Renal cortical epithelial cell (primary cell): ENCODE measurements at places on chromosomes 12 and 14.

DNA sequence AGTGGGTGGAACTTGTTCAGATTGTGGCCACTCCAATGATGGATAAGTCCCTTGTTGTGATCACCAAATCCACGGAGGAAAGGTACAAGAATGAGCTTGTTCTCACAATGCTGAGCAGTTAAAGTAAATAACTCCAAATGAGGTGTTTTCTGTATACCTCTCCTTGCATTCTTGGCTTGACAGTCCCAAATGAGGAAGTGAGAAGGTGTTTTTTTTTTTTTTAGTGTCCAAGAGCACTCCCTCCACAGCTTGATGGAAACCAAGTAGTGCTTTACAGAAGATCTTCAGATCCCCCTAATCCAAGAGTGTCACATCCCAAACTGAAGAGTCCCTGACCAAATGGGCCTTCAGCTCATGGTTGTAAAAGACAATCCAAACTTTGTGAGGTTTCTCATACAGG lies 153.6 kb downstream of the ATP23 start:
- DNase-seq, result no peak

GRCh38 chr12:130154276-130155070 lies 7.8 kb upstream of the FZD10 start:
- DNase-seq, result no peak

DNA sequence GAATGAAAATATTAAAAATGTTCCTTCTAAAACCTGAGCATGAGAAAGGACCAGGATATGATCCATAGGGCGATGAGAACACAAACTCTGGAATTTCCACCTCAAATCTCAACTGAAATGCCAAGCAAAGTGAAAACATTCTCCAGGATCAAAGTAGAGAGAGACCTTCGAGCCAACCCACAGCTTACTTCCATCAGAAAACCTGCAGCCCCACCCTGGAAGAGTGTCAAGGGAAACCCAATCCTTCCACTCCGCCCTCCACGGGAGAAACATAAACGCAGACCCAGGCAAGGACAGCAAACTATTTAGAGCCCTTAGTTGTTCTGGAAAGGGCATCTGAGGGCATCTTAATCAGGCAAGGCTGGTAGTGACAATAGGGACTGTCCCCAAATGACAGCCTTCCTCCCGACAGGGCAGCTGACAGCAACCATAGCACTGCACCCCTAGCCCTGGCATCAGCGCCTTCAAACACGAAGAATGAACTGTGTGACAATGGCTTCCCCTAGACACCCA lies 21.8 kb downstream of the SLC15A4 start:
- DNase-seq, result no peak

DNA sequence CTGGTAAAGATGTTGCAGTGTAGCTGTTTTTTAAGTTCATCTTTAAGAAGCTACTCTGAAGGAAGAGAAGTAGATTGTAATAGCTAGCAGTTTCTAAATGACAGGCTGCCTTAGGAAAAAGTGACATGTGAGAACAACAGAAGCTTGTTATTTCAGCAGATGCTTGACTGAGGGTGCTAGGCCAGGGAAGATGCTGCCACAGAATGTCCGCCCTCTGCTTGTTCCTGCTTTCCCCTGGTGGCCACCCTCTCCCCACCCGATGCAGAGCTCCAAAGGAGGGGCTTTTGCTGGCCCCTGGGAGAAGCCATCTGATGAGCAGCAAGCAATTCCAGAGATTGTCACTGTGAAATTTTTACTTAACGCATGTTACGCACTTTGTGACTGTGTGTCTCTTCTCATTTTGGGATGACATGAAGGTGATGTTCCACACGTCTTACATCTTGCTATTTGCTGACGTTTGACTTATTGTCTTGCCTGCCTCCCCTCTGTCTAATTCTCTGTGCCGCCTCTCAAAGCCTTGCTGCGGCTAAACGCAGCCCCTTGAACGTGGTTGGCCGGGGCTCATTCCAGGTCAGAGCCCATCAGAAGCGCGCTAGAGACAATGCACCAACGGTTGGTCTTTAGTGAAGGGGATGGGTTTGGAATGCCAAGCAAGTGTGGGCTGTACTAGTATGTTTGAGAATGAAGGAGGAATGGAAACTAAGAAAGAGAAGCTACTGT lies 44.8 kb downstream of the WDR20 start:
- no peak for DNase-seq

- no peak for DNase-seq
Observed at GRCh38 chr14:99272632-99272898, 568 bp upstream of the BCL11B start.

DNA sequence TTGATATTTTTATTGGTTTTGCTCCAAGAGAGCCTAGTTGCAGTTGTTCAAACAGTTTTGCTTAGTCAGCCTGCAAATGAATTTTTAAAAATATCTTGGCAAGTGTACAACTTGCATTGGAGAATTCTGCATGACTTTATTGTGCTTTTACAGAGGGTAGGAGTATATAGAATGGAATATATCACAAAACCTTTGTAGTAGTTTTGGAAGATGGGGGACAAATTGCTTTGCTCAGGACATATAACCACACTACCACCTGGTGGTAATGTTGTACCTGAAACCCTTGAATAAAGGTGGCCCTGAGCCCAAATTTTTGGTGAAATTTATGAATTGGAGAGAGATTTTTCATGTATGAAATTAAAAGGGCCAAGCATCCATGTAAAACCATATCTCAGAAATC lies 645.2 kb downstream of the MED13L start:
- DNase-seq, result no peak

DNA sequence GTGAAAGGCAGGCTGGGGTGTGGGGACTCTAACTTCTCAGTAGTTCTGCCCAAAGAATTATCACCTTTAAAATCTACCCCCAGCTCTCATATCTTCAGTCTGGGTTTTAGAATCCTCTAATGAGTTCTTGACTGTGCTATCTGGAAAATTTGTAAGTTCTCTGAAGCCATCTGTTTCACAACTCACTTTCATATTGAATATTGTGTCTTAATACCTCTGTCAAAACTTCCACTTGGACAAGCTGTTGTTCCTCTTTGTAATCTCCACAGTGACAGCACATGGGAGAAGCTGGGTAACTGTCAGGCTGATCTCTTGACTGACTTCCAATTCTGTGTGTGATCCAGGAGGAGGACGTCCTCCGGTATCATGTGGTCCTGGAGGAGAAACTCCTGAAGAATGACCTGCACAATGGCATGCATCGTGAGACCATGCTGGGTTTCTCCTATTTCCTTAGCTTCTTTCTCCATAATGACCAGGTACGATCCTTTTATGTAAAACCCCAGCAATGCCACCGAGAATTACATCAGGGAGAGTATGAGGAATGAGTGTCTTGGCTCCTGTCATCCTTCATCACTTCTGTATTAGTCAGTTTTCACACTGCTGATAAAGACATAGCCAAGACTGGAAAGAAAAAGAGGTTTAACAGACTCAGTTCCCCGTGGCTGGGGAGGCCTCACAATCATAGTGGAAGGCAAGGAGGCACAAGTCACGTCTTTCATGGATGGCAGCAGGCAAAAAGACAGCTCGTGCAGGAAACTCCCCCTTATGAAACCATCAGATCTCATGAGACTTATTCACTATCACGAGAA lies 111.9 kb downstream of the STAB2 start:
- DNase-seq, result no peak

GRCh38 chr14:53190938-53191337 lies 37.8 kb upstream of the DDHD1 start:
- peak; percentile 37 for DNase-seq

GRCh38 chr12:27469176-27469736 lies 22.7 kb downstream of the SMCO2 start:
- no peak for DNase-seq

- no peak for DNase-seq
Observed at GRCh38 chr12:13744561-13744960, 236.8 kb downstream of the GRIN2B start.

GRCh38 chr14:94363151-94363624 lies 25.2 kb downstream of the SERPINA1 start:
- DNase-seq, result no peak

GRCh38 chr12:106097011-106097410 lies 41.7 kb downstream of the NUAK1 start:
- DNase-seq, result peak; percentile 59

GRCh38 chr12:96510306-96510764 lies 21.0 kb downstream of the CFAP54 start:
- no peak for DNase-seq

- DNase-seq, result no peak
Observed at GRCh38 chr12:104059963-104060362, 4.4 kb upstream of the HCFC2 start.

- DNase-seq, result no peak
Observed at GRCh38 chr12:89833337-89834252, 125.0 kb upstream of the ATP2B1 start.

GRCh38 chr12:10753059-10753458 lies 29.9 kb upstream of the YBX3 start:
- peak; percentile 86 for DNase-seq

DNA sequence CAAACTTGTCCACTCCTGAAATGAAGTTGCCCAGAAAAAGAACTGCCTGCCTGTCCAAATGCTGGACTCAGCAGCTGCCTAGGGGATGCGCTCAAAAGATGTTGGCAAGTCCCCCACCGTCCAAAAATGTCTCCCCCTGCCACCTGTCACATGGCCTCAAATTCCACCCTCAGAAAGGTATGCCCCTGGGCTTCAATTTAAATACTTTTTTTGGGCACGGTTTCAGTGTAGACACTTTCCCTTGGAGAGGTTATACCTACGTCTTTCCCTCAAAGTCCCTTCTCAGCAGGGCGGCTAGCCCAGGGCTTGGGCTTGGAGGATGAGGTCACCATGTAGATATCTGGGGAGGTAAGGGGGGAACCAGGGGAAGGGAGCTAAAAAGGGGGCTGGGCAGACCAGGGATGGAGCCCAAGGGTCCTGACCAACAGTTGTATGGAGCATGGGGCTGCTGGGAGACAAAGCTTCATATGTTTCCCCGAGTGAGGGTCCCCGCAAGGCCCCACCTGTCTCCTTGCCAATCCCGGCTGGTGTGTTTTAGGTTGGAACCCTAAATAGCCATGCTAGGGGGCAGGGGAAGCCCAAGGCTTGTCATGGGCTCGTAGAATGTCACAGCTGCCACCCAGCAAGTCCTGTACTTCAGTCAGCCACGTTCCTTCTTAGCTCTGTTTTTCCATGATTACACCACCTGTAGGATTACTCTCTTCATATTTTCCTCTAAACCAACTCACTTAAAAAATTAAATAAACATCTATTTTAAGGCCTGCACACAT lies 131.2 kb upstream of the TBX3 start:
- no peak for DNase-seq
